Psoas muscle (tissue), 8 donors: ENCODE measurements at places on chromosomes 1 and 21. TPM values are rescaled to one million over a fixed set of nuclear protein-coding genes. Genes with fewer than 3 reads are reported as not detected.

- H3K36me3 ChIP-seq = no peaks in the 10 kb centered on the region
- H3K27me3 ChIP-seq = no peaks in the 10 kb centered on the region
- no peak for DNase-seq
Measured at GRCh38 chr1:107404756-107405155, 263.9 kb downstream of the NTNG1 start.

DNA sequence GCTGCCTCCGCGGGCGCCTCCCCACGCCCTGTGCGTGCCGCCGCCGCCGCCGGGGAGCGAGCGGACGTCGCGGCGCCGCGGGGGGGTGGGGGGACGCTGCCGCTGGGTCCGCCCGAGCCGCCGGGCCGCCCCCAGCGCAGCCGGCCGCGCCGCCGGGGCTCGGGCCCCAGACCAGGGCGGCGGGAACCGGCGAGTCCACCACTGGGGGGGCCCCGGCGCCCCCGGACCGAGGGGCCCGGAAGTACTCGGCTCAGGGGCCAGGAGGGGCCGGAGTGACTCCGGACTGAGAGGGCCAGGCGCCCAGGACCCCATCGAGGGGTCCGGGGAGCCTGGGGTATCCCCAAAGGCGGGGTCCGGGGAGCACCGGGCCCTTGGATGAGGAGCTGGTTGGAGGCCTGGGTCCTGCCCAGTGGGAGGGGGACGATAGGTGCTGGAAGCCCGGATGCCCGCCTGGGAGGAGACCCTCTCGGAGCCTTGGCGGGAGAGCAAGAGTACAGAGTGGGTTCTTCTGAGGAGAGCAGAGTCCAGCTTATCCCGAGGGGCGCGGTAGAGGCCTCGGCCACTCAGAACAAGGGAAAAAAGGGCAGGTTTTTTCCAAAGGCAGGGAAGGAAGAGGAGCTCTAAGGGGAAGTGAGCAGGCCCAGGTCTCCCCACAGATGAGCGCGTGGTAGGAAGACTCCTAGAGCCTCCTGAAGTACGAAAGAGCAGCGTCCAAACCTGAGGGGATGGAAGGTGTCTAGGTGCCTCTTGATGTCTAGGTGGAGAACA lies 556 bp downstream of the GMEB1 start:
- peaks cover 5% of the 10 kb centered on the region for H3K4me1 ChIP-seq
- H3K36me3 ChIP-seq = no peaks in the 10 kb centered on the region
- peak overlapping the region; percentile 99 for H3K27ac ChIP-seq
- no peaks in the 10 kb centered on the region for H3K27me3 ChIP-seq

DNA sequence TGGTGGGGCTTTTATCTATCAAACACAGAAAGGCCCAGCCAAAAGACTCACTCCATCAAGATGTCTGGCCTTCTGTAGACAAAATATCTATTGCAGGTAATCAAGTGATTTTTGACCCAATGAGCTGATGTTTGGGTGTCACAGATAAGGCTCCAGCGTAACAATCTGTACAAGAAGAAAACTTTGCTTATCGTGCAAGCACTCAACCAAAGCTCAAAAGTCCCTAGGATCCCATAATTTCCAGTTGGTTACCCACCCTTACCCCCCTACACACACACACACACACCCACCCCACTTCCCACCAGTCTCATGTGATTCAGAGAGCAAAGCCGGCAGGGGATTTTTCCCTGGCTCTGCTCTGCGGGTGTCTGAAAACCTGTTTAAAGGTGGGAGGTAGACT lies 5.8 kb downstream of the ITPKB start:
- H3K27me3 ChIP-seq = no peaks in the 10 kb centered on the region
- peaks cover 17% of the 10 kb centered on the region for H3K36me3 ChIP-seq
- peaks cover 28% of the 10 kb centered on the region for H3K4me1 ChIP-seq
- DNase-seq = no peak

The CAMK2N1 gene
- total RNA-seq = 6.5 TPM

The USH2A gene
- total RNA-seq = 0.30 TPM
